ENCODE measurements at places on chromosomes 1 and 21. TPM values are rescaled to one million over a fixed set of nuclear protein-coding genes. Genes with fewer than 3 reads are reported as not detected.
A peak's percentile ranks its signal among the peaks of the same experiment; 100 is the strongest.

DNA sequence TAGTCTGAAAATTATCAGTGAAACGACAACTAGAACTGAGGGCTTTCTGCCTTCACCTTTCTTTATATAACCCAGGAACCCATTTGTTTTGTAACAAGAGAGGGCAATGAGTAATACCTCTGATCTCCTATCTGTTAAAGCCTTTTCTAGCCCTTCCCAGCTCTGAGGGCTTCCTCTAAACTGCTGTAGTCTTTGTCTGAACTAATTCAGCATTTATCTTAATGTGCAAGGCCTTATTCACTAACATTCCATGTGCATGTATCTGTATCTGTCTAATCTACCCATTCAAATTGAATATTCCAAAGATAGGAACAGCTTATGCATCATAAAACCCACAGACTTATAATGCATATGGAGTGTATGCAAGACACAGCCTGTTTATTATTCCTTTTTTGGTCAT lies 167.1 kb downstream of the LYPLAL1 start:
- peaks cover 4% of the 10 kb centered on the region for H3K36me3 ChIP-seq
- H3K27me3 ChIP-seq, result no peaks in the 10 kb centered on the region
- H3K27ac ChIP-seq, result no peak overlapping the region
- H3K4me1 ChIP-seq, result no peaks in the 10 kb centered on the region
- no peak for DNase-seq

GRCh38 chr1:213987422-213987926 lies 299 bp upstream of the PROX1 start:
- H3K27ac ChIP-seq, result no peak overlapping the region
- peak; percentile 40 for DNase-seq
- H3K36me3 ChIP-seq, result peaks cover 7% of the 10 kb centered on the region

GRCh38 chr21:15875286-15875685 lies 145.5 kb downstream of the USP25 start:
- no peaks in the 10 kb centered on the region for H3K4me1 ChIP-seq
- H3K36me3 ChIP-seq, result peaks cover 34% of the 10 kb centered on the region
- no peak overlapping the region for H3K27ac ChIP-seq
- H3K27me3 ChIP-seq, result no peaks in the 10 kb centered on the region
- DNase-seq, result no peak

DNA sequence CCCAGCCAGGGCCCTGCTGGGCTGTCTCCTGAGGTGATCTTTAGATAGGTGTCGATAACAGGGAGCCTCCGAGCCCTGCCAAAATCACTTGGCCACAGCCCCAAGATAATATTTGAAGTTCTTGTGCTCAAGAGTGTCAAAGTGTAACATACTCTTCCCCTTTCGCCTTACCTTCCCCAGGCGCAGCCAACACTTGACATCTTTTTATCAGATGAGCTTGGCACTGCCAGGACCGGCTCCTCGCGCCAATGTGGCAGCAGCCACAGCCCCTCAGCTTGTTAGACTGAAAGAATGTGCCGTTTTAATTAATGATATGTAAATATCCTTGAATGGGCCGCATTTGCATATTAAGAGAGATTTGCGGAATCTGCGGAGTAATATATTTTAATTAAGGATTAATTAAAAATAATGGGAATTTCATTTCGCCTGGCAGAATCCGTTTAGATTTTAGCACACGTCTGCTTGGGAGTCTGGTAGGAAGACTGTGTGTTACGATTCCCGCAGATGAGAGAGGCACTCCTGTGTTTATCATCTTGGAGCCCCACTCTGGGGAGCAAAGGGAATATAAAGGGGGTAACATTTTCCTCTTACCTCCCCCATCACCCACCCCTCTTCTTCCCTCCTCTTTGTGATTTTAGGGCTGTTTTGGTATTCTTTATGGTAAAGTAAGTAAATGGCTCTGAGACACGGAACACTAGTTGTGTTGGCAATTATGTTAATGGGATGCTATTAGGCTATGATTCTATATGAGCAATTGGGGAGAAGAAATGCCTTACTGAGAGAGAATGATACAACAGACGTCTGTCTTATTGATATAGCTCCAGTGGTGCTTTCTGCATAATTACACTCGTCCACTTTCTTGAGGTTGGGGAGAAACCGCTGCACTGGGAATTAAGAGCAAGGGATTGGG lies 109.8 kb downstream of the PBX1 start:
- no peak for DNase-seq
- no peak overlapping the region for H3K27ac ChIP-seq
- no peaks in the 10 kb centered on the region for H3K36me3 ChIP-seq
- H3K27me3 ChIP-seq, result no peaks in the 10 kb centered on the region

DNA sequence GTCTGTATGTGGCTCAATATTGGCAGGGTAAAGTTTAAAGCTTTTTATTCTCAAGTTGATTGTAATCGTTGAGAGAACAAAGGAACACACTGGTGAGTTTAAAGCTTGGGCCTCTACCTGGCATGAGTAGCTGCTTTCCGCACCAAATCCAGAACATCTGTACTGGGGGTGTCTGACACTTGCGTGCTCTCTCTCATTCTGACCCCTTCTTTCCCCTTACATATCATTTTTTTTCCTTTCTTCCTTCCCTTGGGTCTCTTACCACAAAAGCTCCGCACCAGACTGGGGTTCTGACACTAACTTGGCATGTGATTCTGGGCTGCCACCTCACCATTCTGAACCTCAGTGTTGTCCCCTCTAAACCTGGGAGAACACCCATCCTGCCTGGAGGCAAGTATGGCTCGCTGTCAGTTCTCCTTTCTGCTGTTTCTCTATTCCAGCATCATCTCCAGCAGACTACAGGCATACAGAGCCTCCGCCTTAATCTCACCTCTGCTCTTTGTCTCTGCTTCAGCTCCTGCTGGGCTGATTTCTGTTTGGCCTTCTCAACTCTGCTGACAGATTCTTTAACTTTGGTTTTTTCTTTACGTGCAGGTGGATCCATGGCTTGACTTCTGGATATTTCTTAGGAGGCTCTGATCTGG lies 859 bp upstream of the ERMAP start:
- H3K27me3 ChIP-seq, result no peaks in the 10 kb centered on the region
- H3K4me3 ChIP-seq, result peak overlapping the region; percentile 82
- H3K36me3 ChIP-seq, result no peaks in the 10 kb centered on the region

DNA sequence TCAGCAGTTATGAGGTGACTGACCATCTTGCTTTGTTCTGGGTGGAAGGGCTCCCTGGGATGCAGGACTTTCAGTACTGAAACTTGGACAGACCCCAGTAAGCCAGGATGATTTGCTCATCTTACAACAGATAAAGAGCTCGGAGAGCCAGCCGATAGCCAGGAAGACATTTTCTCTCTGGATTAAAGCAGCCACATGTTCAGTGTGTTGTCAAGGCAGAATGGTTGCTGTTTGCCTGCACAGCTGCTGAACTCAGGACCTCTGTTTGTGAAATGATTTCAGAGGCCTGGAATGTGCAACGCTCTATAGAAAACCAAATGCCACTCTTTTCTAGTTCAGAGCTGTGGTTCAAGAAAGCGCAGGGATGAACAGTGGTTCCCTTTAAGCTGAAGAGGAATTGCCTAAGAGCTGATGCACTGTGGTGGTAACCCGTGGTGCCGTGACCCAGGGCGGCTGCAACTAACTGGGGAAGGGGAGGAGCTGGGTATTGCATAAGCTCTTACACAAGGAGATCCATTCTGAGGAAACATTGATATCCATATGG lies 40.7 kb downstream of the CASQ2 start:
- DNase-seq, result no peak
- no peaks in the 10 kb centered on the region for H3K36me3 ChIP-seq
- peaks cover 6% of the 10 kb centered on the region for H3K27me3 ChIP-seq
- H3K4me3 ChIP-seq, result no peak overlapping the region
- no peak overlapping the region for H3K27ac ChIP-seq

GRCh38 chr1:11407301-11407994 lies 71.5 kb upstream of the DISP3 start:
- H3K27me3 ChIP-seq, result peaks cover 6% of the 10 kb centered on the region
- peak overlapping the region; percentile 85 for H3K27ac ChIP-seq
- peak; percentile 68 for DNase-seq
- H3K4me3 ChIP-seq, result peak overlapping the region; percentile 23
- peaks cover 22% of the 10 kb centered on the region for H3K36me3 ChIP-seq

DNA sequence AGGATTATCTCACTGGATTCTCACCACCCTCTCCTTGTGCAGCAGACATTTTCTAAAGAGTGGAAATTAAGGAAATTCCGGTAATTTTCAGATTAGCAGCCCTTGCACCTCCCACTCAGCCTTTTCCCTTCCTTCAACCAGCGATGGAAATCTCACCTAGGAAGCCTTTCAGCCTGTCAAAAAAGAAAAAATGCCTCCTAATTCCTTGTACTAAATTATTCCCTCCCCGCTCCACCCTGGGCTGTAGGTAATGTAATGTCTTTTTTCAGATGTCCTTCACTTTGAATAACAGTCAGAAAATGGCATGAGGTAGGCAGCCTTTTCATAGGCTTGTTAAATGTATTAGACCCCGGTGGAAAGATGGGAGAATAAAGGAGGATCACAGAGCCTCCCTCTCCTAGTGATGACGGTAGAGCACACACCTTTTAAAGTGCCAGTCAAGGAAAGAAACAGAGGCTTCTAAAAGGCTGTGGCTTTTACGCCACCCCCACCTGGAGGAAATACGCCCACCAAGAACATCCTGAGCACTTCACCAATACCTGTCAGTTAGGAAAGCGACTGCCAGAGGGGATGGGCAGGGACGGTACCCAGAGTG lies 62.8 kb upstream of the NEK2 start:
- H3K36me3 ChIP-seq, result no peaks in the 10 kb centered on the region
- H3K27ac ChIP-seq, result peak overlapping the region; percentile 85
- H3K4me3 ChIP-seq, result peak overlapping the region; percentile 59
- peaks cover 46% of the 10 kb centered on the region for H3K4me1 ChIP-seq

DNA sequence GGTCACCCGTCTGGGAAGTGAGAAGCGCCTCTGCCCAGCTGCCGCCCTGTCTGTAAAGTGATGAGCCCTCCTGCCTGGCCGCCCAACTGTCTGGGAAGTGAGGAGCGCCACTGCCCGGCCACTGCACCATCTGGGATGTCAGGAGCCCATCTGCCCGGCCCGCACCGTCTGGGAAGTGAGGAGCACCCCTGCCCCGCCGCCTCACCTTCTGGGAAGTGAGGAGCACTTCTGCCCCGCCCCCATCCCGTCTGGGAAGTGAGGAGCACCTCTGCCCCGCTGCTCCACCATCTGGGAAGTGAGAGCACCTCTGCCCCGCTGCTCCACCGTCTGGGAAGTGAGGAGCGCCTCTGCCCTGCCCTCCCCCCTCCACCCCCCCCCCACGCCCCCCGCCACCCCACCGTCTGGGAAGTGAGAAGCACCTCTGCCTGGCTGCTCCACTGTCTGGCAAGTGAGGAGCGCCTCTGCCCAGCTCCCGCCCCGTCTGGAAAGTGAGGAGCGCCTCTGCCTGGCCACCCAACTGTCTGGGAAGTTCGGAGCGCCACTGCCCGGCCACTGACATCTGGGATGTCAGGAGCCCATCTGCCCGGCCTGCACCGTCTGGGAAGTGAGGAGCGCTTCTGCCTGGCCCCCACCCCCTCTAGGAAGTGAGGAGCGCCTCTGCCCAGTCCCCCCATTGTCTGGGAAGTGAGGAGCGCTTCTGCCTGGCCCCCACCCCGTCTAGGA lies 4.5 kb upstream of the ZZZ3 start:
- no peak overlapping the region for H3K4me3 ChIP-seq
- H3K27me3 ChIP-seq, result no peaks in the 10 kb centered on the region
- H3K27ac ChIP-seq, result no peak overlapping the region
- H3K4me1 ChIP-seq, result peaks cover 12% of the 10 kb centered on the region

- peak overlapping the region; percentile 16 for H3K27ac ChIP-seq
- no peak overlapping the region for H3K4me3 ChIP-seq
- H3K27me3 ChIP-seq, result peaks cover 6% of the 10 kb centered on the region
- no peaks in the 10 kb centered on the region for H3K36me3 ChIP-seq
- DNase-seq, result no peak
- no peaks in the 10 kb centered on the region for H3K4me1 ChIP-seq
These were observed 257.0 kb upstream of the TMEM51 start for GRCh38 chr1:14896381-14897079.

GRCh38 chr1:94721240-94721639 lies 98.9 kb upstream of the SLC44A3 start:
- H3K27ac ChIP-seq, result no peak overlapping the region
- H3K4me1 ChIP-seq, result no peaks in the 10 kb centered on the region
- H3K36me3 ChIP-seq, result no peaks in the 10 kb centered on the region
- H3K4me3 ChIP-seq, result no peak overlapping the region
- DNase-seq, result no peak

DNA sequence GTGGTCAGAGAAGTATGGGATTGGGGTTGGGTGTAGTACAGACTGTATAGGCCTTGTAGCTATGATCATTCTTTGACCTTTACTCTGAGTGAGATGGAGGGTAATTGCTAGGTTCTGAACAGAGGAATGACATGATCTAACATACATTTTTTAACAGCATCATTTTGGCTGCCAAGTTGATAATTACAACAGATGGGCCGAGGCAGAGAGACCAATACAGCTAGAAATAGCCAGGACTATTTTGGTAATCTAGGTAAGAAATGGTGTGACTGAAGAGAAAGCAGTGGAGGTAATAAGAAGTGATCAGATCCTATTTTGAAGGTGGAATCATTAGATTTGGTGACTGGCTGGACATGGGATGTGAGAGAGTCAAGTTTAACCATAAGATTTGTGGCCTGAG lies 43.5 kb downstream of the RPAP2 start:
- no peak overlapping the region for H3K27ac ChIP-seq
- H3K27me3 ChIP-seq, result no peaks in the 10 kb centered on the region
- H3K36me3 ChIP-seq, result peaks cover 32% of the 10 kb centered on the region
- DNase-seq, result no peak
- peaks cover 4% of the 10 kb centered on the region for H3K4me1 ChIP-seq

- no peaks in the 10 kb centered on the region for H3K4me1 ChIP-seq
- no peak overlapping the region for H3K27ac ChIP-seq
- no peaks in the 10 kb centered on the region for H3K36me3 ChIP-seq
- DNase-seq, result no peak
These were observed 61.4 kb downstream of the DAB1 start for GRCh38 chr1:57362480-57362879.

GRCh38 chr1:61980561-61980960 lies 214.1 kb upstream of the L1TD1 start:
- H3K4me1 ChIP-seq, result peaks cover 14% of the 10 kb centered on the region
- peak; percentile 25 for DNase-seq
- H3K36me3 ChIP-seq, result peaks cover 2% of the 10 kb centered on the region
- H3K4me3 ChIP-seq, result no peak overlapping the region

The PBX1 gene
- total RNA-seq, result not detected

The HHIPL2 gene
- total RNA-seq, result 0.14 TPM

The KRTAP19-1 gene
- not detected for total RNA-seq

The MAP1LC3C gene
- not detected for total RNA-seq
